ENCODE measurements at places on chromosomes 1 and 21.

GRCh38 chr21:41640748-41641509, 125.9 kb downstream of the RIPK4 start:
- DNase-seq, result peak; percentile 70

GRCh38 chr1:54967372-54967771, 13.1 kb upstream of the TMEM61 start:
- peak; percentile 50 for DNase-seq

- peak; percentile 43 for DNase-seq
These were observed 35.6 kb downstream of the ADARB1 start for GRCh38 chr21:45109831-45110492.

DNA sequence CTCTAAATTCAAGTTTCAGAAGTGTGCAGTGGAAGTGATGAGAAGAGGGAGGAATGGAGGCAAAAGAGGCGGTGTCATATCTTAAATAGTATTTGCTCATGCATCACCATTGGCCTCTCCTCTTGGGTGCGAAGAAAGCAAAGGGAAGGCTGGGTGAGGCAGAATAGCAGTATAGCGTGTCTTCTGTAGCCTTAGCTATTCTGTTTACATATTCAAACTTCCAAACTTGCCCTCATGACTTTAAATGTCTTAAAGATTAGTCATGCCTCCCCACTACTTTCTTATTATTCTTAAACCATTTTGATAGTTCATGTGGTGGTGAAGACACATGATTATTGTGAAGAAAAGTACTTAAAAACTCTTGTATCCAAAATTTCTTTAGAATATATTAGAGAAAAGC, 104.6 kb upstream of the TENT5C start:
- DNase-seq, result peak; percentile 60

GRCh38 chr1:166193057-166193698, 26.4 kb upstream of the FAM78B start:
- no peak for DNase-seq

DNA sequence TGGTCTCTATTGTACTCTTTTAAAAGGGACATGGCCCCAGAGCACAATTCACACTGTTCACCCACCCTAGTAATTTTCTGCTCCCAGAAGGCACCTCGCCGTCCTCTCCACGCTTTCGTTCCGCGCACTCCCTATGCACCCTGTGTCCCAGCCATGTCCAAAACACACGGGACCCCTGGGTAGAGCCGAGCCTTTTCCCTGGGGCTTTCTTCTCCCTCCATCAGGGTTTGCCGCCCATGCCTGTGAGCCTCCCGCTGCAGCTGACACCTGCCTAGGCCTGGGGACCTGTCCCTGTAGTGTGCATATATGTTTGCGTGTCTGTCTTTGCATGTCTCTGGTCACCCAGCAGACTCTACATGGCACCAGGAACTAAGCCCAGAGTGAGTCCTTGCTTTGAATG, 302.7 kb downstream of the PCP4 start:
- DNase-seq, result no peak

GRCh38 chr1:61926597-61926996, 184.3 kb downstream of the PATJ start:
- no peak for DNase-seq

DNA sequence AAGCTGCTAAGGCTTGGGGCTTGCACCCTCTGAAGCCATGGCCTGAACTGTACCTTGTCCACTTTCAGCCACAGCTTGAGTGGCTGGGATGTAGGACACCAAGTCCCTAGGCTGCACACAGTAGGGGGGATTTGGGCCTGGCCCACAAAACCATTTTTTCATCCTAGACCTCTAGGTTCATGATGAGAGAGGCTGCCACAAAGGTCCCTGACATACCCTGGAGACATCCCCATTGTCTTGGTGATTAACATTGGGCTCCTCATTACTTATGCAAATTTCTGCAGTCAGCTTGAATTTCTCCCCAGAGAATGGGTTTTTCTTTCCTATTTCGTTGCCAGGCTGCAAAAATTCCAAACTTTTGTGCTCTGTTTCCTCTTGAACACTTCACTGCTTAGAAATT, 26.3 kb upstream of the CHODL start:
- DNase-seq, result no peak
